CD4-positive, alpha-beta T cell treated with Interleukin-10 for 1 hour (primary cell): ENCODE measurements at places on chromosomes 1 and 21.

- no peak for DNase-seq
These were observed 414.0 kb downstream of the PRDM2 start for GRCh38 chr1:14113841-14114567.

DNA sequence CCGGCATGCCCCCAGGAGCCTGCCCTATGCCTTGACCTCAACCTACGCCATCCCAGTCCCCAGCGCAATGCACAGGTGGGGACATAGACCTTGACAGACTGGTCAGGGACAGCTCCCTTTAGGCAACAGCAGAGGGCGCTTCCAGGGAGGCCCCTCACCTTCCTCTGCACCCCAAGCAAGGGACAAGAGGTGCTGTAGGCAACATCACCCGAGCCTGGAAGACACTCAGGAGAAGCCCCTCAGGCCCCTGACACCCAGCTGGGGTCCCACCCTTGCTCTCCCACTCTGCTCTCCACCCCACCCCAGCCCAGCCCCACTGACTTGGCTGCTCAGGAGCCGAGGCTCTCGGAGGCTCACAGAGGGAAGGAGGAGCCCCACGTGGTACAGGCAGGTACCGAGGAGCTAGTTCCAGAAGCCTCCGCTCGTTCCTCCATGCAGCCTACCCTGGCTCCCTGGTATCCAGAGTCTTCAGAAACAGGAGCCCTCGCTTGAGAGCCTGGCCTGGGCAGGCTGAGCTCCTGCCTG lies 2.4 kb upstream of the WNT3A start:
- no peak for DNase-seq

GRCh38 chr1:17654519-17654918 lies 100.6 kb upstream of the ACTL8 start:
- no peak for DNase-seq

- DNase-seq: no peak
These were observed 22.9 kb downstream of the DDX20 start for GRCh38 chr1:111778541-111779051.

- DNase-seq: no peak
These were observed 10.5 kb upstream of the RNF223 start for GRCh38 chr1:1084372-1085170.

GRCh38 chr21:14482165-14482564 lies 64.0 kb downstream of the SAMSN1 start:
- DNase-seq: peak; percentile 54

GRCh38 chr1:227769936-227770494 lies 34.8 kb downstream of the SNAP47 start:
- DNase-seq: no peak

- DNase-seq: peak; percentile 61
These were observed 49.1 kb upstream of the CR2 start for GRCh38 chr1:207404849-207405525.

GRCh38 chr1:184665360-184665759 lies 89.3 kb downstream of the EDEM3 start:
- DNase-seq: no peak

- no peak for DNase-seq
These were observed 2.7 kb downstream of the NADK start for GRCh38 chr1:1775327-1776226.
